GOT3 (cell line): ENCODE measurements at places on chromosomes 12 and 14.

DNA sequence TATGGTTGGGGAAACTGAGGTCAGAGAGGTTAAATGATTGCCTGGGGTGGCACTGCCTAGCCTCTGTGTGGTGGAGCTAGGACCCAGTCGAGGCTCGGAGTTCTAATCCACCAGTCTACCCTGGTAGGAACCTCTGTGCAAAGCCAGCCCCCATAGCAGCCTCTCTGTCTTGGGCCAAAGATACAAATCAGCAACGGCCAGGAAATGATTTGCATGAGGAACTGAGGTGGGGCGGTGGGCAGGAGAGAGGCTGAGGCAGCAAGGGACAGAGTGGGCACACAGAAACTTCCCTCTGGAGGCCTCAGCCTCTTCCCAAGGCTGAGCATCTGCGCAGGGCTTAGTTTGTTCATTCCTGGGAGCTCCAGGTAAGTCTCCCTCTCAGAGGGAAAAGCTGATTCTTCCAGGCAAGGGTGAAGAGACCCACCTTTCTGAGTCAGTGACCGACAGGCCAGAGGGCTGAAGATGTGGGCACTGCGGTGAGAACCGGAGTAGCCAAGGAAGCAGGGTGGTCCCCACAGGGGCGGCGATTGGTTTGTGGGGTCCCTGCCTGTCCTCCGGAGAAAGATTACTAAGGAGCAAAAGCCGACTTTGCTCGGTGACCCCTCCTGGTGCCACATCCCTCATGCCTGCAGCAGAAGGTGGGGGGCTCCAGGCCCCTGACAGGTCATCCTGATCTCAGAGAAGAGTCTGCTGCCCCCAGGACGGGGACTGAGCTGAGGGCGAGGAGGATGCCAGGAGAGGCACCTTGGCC, 134.6 kb downstream of the CACNA1C start:
- DNase-seq = no peak

DNA sequence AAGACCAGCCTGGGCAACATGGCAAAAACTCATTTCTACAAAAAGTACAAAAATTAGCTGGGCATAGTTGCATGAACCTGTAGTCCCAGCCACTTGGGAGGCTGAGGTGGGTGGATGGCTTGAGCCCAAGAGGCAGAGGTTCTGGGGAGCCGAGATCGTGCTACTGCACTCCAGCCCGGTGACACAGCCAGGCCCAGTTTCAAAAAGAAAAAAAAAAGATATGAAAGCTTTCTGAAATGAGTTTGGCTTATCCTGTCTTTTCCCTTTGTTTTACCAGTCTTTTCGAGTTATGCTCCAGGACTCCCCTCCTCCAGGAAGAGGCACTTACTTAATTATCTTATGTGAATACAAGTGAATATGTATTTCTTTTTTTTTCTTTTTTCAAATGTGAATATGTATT, 3.2 kb downstream of the BBOF1 start:
- DNase-seq = no peak

DNA sequence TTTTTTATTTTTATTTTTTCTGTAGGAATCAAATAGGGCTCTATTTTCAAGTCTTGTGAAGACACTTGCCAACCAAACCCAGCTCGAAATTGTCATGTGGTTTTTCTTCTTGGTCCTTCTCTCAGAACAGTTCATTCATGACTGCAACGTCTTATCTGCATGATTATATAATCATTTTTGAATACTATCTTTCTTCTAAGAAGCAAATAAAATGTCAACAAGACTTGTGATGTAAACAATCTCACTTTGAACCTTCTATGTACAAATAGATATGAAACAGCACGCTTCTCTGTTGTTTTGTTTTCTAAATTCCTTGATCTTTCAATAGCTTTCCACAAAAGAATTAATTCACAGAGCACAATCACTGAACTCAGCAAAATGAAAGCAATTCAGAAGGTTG, 320.7 kb downstream of the SOX5 start:
- no peak for DNase-seq

GRCh38 chr14:61627612-61628011, 67.7 kb upstream of the HIF1A start:
- DNase-seq = no peak

DNA sequence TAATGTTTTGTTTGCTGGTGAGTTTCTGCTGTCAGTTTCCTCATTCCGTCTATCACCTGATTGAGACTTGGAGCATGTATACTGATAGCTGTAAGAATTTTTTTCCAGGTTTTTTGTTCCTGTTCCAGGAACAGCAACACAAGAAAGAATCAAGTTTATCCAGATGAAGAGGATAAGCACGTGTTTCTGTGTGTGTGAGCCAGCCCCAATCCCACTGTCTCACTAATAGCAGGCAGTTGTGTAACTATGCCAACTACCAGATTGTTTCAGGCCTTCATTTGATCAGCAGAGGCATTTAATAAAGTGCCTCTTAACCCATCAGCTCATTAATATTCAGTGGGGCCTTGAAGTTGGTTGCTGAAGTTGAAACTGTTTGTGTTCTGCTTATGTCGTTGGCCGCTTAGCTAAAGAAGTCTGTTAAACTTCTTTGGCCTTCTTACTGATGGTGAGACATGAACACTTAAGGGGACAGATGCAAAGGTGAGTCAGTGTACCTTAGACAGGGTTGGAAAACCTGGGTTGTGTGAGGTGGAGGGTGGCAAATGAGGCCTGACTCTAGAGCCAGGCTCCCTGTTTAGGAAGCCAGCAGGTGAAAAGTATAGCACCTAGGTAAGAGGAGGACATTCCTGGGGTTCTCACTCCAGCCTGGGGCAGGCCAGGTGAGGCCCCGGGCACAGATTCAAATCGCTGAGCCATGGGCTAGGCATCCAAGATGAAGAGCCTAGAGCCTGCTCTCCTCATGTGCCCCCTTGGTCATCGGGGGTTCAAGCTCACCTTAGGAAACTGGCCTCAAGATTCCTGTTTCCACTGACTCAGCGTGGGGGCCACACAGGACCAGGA, 3.7 kb downstream of the ANKRD13A start:
- no peak for DNase-seq

- peak; percentile 18 for DNase-seq
Measured at GRCh38 chr14:94601884-94602391, 10.3 kb upstream of the SERPINA3 start.

DNA sequence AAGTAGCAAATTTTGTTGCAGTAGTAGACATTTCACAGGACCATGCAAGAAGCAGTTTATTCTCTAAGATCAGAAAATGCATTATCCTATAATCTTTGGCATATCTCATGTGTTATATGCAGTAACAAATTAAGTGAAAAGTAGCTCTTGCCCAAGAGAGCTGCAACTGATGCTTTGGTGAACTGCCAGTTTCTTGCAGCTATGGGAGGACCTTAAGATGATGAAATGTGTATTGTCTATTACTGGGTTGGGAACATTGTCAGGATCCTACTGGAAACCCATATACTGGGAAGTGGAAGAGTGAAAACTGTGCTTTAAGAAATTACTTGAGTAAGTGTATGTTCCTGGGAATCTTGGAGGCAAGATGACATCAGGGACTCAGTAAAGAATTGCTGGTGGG, 238.8 kb downstream of the DACT1 start:
- no peak for DNase-seq

DNA sequence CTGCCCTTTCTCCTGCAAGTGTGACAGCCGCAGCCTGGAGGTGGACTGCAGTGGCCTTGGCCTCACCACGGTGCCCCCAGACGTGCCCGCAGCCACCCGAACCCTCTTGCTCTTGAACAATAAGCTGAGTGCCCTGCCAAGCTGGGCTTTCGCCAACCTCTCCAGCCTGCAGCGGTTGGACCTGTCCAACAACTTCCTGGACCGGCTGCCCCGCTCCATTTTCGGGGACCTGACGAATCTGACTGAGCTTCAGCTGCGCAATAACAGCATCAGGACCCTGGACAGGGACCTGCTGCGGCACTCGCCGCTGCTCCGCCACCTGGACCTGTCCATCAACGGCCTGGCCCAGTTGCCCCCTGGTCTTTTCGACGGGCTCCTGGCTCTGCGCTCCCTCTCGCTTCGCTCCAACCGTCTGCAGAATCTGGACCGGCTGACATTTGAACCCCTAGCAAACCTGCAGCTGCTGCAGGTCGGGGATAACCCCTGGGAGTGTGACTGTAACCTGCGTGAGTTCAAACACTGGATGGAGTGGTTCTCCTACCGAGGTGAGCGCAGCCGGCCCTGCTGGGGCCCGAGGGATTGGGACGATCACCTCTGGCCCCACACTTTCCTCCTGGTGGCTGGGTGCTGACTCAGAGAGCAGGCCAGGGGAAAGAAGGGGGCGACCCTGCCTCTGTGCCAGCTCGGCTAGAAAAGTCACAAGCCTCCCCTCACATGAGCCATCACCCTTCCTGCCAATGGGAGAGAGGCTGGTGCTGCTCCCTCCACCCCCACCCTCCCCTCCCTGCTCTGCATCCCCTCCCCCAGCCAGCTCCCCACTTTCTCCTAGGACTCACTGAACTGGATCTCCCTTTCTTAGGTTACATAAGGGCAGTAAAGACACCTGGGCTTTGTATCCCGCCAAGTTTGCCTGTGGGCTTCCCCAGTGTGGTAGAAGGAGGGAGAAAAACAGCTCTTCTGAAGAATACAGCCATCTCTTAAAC, 10.9 kb downstream of the LRTM2 start:
- DNase-seq = no peak

DNA sequence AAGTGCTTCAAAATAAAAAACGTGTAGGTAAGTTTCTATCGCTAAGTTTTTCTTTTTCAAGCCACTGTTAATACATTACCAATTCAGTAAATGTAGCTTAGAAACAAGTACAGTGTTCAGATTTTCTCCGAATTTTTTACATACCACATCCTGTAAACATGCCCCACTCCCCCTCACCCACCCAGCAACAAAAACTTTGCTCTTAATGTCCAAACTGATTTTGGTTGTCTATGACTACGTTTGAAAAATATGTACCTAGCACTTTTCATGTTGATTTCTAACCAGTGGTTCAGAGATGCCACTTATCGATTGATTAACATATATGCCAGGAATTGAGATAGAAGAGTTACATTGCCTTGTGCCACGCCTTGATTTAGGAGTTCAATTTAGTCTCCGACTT, 663 bp upstream of the LIN7A start:
- no peak for DNase-seq

- no peak for DNase-seq
Measured at GRCh38 chr14:36553656-36554260, 28.7 kb downstream of the NKX2-8 start.

DNA sequence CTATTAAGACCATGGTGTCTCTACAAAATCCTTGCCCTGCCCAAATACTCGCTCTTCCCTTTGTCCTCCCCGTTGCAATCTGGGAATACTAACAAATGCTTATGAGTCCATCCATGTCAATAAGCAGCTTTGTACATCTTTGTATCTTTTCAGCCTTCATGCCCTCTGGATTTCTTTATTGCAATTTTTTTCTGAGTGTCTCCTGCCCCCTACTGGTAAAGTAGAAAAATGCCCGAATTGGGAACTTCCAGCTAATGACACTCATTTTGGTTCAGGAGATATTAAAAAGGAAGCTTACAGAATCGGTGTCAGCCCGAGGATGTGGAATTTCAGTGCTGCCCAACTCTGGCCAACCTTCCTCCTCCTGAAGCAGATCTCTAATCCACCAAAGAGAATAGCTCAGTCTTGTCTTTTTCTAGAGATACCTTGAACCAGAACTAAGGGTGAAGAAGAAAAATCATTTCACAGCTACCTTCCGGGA, 46.0 kb downstream of the SH2B3 start:
- no peak for DNase-seq

GRCh38 chr12:86521870-86522269, 265.7 kb upstream of the MGAT4C start:
- DNase-seq = no peak

GRCh38 chr14:32013083-32013482, 64.0 kb upstream of the ARHGAP5 start:
- DNase-seq = no peak

GRCh38 chr12:132433641-132434395, 56.1 kb upstream of the FBRSL1 start:
- no peak for DNase-seq

GRCh38 chr14:75497701-75498100, 24.6 kb upstream of the BATF start:
- no peak for DNase-seq

- DNase-seq = no peak
Measured at GRCh38 chr12:94227066-94227465, 78.7 kb downstream of the PLXNC1 start.

GRCh38 chr12:110869026-110869425, 22.2 kb downstream of the CCDC63 start:
- DNase-seq = no peak
